NCI-H2171 (cell line): ENCODE measurements at places on chromosomes 11 and 22.

GRCh38 chr22:19115628-19116027 is 6.6 kb downstream of the DGCR2 start:
- no peak for DNase-seq

GRCh38 chr11:12678991-12679390 is 4.8 kb downstream of the TEAD1 start:
- DNase-seq = no peak

DNA sequence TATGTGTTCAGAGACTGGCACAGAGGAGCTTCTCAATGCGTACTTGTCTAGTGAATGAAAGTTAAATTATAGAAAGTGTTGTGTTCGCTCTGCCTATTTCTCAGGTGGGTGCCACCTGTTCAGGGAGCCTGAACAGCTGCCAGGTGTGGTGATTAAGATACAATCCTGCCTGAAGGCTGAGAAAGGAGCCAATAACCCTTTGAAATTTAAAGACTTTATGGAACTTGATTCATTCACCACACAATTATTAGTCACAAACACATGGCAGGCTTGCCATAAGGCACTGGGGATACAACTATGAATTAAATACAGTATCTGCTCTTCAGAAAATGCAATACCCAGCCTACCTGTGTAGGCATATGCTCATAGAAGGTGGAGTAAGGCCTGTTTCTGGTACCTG is 92.9 kb upstream of the AMOTL1 start:
- peak; percentile 73 for DNase-seq

GRCh38 chr11:102177974-102178631 is 67.9 kb downstream of the YAP1 start:
- no peak for DNase-seq

DNA sequence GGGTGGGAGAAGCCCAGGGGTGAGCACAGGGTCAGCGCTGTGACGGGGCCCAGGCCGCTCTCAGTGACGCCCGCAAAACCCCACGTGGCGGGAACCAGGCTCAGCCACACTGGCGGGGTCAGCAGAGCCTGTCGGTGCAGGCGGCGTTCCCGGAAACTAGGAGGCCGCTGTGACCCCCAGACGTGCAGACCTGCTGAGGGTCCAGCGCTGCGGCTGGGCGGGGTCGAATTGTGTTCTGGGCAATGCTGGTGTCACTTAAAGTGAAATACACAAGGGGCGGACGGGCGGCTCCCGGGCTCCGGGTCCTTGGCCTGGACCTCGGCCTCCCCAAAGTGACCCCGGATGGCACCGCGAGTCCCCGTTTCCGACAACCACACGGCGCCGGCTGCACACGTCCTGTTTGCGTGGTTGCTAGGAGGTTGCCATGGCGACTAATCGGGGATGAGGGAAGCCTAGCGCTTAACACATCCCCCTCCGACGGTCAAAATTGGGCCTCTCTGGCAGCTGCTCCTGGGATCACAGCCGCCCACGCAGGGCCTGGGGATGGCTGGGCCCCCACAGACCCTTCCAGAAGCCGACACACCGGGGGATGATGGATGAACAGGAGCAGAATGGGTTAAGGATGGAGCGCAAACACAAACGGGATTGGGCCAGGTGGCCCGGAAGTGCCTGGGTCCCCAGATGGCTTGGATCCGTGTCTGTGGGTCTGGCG is 81.7 kb upstream of the PRR5 start:
- DNase-seq = peak; percentile 89

- DNase-seq = no peak
These were observed 38.9 kb downstream of the ARHGEF12 start for GRCh38 chr11:120375076-120375475.

DNA sequence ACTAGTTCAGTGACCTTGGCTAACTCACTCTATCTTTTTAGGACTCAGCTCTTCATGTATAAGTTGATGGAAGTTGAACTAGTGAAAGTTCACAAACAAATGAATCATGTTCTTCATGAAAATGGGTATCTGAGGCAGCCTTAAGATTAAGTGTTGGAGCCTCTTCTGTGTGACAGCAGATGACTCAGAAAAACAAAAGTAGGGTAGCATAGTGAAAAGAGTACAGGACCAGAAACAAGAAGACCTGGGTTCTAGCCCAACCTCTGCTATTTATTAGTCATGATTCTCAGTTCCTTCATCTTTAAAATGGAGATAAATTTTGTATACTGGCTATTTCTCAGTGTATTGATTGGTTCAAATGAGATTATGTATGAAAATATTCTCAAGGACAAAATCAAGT is 60.2 kb downstream of the USP35 start:
- no peak for DNase-seq

GRCh38 chr11:116929414-116930090 is 92.1 kb upstream of the APOA1 start:
- no peak for DNase-seq

- peak; percentile 6 for DNase-seq
These were observed at the start of gene DDX25 for GRCh38 chr11:125903711-125904659. TSS of gene DDX25 (plus strand) at chr11:125904508. CDS start at chr11:125904518, 10 bp downstream.

DNA sequence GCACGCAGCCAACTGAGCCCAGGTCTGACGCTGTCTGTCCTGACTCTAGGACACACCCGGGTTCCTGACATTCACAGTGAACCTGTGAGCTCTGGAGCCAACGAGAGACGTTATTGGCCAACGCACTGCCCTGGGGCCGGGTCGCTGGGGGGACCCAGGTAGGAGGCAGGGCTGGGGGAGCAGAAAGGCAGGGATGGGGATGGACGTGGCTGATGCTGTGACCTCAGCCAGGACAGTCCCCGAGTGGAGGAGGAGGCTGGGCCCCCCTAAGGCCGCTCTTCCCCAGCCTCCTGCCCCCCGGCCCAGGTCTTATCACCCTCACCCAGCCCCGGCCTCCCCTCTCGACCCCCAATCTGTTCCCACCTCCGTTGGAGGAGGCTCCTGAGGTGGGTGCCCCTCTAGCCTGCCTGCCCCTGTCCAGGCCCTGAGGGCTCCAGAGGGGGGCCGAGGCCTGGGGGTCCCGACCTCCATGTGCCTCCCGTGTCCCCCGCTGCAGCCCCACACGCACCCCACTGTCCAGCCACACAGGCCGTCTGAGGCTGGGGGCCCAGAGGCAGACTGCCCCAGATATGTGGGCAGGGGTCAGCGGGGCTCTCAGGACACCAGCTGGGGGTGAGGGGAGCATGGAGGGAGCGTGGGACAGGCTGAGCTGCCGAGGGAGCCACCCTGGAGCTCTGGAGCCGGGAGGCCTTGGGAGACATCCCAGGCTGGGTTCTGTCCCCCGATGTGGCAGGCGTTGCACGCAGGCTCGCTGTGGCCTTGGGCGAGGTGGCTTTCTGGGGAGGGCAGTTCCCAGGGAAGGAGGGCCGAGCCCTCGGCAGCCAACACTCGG is 29.2 kb upstream of the MUC5AC start:
- DNase-seq = no peak

DNA sequence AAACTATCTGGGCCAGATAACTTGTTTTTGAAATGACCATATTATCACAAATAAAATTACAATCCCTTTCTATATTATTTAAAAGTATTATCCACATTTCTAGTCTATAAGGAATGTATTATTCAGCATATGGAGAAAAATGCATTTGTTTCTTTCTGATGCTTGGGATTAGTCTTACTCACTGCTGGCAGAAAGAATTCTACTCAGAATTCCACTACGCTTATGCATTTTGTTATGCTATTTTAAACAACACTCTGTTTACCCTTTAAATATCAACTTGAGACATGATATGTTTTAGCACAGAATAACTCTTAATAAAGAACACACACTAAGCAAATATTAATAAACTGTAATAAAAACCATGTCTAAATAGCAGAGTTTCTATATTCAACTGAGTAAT is 77.6 kb upstream of the ANO3 start:
- DNase-seq = no peak

GRCh38 chr22:37243402-37244113 is 511 bp downstream of the RAC2 start:
- no peak for DNase-seq

DNA sequence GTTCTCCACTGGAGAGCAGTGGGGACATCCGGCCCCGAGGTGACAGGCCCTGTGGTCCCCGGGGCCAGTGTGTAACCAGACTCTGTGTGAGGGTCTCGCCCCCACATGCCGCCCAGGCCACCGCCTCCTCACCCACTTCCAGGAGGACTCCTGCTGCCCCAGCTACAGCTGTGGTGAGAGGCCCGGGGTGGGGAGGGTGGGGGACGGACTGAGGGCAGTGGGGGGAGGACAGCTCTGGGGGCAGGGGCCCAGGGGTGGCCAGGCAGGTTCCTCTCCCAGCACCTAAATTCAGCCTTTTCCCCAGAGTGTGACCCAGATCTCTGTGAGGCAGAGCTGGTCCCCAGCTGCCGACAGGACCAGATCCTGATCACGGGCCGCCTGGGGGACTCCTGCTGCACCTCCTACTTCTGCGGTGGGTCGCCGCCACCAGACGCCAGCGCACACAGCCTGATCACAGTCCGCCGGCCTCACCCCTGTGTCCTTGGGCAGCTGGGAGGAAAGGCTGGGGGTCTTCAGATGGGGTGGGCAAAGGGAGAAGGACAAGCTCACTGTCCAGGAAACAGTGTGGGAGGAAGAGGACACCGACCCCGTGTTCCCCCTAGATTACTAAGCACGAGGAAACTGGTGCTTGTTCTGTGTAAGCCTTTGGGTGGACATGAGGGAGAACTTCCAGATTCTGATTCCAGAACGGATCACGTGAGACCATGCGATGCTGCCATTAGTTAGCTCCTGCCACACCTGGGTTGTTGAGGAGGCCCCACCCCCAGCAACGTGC is 84.4 kb upstream of the MYOD1 start:
- no peak for DNase-seq

DNA sequence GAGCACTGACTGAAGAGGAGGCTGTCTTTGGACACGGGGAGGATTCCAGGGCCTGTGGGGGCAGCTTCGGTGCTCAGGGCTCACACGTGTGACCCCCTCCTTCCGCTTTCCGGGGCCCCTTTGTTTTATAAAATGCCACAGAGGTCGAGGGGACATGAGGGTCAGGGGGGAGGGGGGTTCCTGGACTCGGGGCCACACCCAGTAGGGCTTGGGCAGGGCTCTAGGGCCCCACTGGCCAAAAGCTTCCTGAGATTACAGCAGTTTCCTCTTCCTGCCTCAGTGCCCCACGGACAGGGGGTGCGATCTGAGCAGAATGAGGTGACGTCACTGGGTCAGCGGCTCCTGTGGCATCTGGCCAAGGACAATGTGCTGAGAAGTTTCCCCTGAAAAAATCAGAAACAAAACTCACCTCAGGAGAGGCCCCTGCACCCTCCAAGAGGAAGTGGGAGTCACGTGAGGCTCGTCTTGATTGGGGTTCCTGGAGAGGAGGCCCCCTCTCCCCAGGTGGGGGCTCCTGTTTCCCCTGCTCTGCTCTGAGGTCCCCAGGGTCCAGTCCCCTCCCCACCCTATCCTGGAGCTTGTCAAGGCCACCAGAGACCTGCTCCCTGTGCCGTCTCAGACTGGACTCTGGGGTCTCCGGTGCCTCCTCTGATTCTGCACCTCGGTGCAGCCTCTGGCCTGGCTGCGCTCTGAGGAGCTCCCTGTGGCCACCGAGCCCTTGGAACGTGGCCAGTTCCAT is 6.4 kb upstream of the IFITM3 start:
- DNase-seq = no peak
